ENCODE measurements at places on chromosomes 3 and 15. TPM values are rescaled to one million over a fixed set of nuclear protein-coding genes. Genes with fewer than 3 reads are reported as not detected.
A peak's percentile ranks its signal among the peaks of the same experiment; 100 is the strongest.

GRCh38 chr3:70984776-70985482 is 598.6 kb downstream of the FOXP1 start:
- no peaks in the 10 kb centered on the region for H3K27me3 ChIP-seq
- H3K4me1 ChIP-seq: peaks cover 68% of the 10 kb centered on the region
- H3K27ac ChIP-seq: peak overlapping the region; percentile 100
- H3K36me3 ChIP-seq: peaks cover 26% of the 10 kb centered on the region
- no peak overlapping the region for H3K4me3 ChIP-seq

CSK gene
- total RNA-seq: 57.0 TPM

OSBPL10 gene
- 27.8 TPM for total RNA-seq

GRCh38 chr15:51051776-51052175 is 42.9 kb downstream of the TNFAIP8L3 start:
- DNase-seq: no peak
- H3K27me3 ChIP-seq: peaks cover 5% of the 10 kb centered on the region
- H3K4me1 ChIP-seq: peaks cover 15% of the 10 kb centered on the region
- no peaks in the 10 kb centered on the region for H3K36me3 ChIP-seq
- no peak overlapping the region for H3K4me3 ChIP-seq

DNA sequence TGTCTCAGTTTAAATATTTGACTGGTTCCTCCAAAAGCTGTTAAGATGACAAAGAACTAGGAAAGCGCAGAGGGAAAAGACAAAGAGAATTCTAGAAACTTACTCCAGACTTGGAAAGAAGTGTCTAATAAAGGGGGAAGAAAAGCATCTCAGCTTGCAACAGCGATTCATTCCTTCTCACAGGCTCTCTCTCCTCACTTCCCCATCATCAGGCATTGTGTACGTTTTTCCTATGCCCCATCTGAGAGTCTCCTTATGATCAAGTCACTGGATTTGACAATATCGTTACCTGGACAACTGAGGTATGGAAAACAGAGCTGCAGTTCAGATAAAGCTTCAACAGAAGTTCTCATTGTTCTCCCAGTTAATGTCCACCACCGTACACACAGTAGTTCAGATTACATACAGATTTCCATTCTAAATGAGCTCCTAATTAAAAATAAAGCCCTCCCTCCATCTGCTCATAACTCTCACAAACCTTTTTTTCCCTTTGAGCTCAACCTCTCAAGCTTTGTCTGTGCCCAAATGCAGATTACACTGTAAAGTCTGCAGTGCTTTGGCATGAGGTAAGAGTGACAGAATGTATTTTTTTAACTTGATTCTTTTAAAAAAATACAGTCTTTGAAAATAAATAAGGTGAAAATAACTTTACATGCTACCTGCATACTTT is 254.4 kb upstream of the THBS1 start:
- peaks cover 21% of the 10 kb centered on the region for H3K4me1 ChIP-seq
- H3K27me3 ChIP-seq: no peaks in the 10 kb centered on the region
- no peak overlapping the region for H3K27ac ChIP-seq
- DNase-seq: no peak
- no peak overlapping the region for H3K4me3 ChIP-seq
- H3K36me3 ChIP-seq: no peaks in the 10 kb centered on the region

- peak overlapping the region; percentile 83 for H3K4me3 ChIP-seq
- H3K36me3 ChIP-seq: no peaks in the 10 kb centered on the region
- peak; percentile 26 for DNase-seq
- H3K4me1 ChIP-seq: peaks cover 64% of the 10 kb centered on the region
Observed at GRCh38 chr3:71581457-71582035, 2.0 kb downstream of the FOXP1 start.

GRAMD1C gene
- 7.7 TPM for total RNA-seq

GRCh38 chr3:173993299-173993698 is 595.8 kb downstream of the NLGN1 start:
- no peaks in the 10 kb centered on the region for H3K36me3 ChIP-seq
- no peaks in the 10 kb centered on the region for H3K27me3 ChIP-seq

ZMYND10 gene
- total RNA-seq: 0.54 TPM

DNA sequence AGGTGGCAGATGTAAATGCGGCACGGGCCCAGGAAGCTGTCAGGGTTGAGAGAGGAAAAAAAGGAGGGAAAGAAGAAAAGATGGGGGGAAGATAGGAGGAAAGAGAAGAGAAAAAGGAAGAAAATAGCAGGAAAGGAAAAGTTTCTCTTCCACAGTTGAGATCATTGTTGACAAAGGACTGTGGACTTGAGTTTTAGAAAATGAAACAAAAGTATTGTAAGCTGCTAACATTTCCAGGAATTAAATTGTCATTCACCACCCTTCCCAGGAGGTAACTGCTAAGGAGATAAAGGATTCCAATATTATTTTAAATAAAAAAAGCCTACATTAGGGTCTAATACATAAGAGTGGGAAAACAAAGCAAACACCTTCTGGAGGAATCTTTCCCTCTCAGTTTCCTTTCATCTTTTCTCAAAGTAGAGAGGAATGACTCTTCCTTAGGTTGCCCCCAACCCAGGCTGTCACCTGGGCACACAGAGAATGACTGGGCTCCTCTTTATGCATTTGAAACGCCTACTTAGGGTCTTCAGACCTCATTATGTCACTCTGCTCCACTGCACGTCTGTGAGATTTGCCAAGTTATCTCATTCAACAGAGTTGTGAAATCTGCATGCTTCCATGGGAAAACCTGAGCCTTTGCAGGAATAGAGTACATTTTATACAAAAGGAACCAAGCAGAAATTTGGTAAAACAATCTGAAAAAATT is 194.0 kb downstream of the TNIK start:
- H3K4me3 ChIP-seq: no peak overlapping the region
- H3K4me1 ChIP-seq: peaks cover 2% of the 10 kb centered on the region
- DNase-seq: no peak

- no peak overlapping the region for H3K4me3 ChIP-seq
- H3K36me3 ChIP-seq: no peaks in the 10 kb centered on the region
- H3K4me1 ChIP-seq: peaks cover 53% of the 10 kb centered on the region
- DNase-seq: no peak
- no peaks in the 10 kb centered on the region for H3K27me3 ChIP-seq
Observed at GRCh38 chr15:65363766-65364165, 14.0 kb downstream of the IGDCC3 start.

NR1D2 gene
- total RNA-seq: 27.3 TPM

DNA sequence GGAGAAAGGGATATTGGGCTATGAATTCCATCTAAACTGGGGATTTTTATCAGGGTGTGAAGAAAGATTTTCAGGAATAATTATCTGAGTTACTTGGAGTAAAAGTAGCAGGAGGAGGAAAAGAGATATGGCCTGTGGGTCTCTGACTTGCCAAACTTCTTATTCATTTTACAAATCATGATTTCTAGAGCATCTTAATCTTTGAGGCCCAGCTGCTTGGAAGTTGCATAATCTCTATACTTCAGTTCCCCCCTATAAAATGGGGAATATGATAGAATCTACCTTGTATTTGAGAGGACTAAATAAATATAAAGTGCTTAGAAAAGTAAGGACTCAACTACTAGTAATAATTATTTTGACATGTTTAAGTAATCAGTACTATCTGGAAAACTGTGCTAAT is 11.0 kb upstream of the GABPB1 start:
- no peak for DNase-seq
- peak overlapping the region; percentile 67 for H3K27ac ChIP-seq
- no peaks in the 10 kb centered on the region for H3K4me1 ChIP-seq
- H3K36me3 ChIP-seq: peaks cover 25% of the 10 kb centered on the region

DNA sequence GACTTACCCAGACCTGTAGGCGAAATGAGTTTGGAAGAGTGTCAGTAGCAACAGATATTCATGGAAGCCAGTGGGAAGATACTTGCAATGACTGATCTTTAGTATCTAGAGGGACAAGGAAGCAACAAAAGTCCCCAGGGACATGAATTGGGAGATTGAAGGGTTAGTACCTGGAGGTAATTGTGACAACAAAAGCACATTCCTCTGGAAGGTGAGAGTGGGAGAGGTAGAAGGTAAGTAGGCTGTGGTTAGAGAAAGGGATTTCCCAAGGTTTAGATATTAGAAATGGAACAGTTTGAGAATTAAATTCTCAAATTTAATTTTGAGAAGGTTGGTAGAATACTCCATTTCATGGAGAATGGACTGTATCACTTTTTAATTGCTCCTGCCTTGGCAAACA is 191.4 kb downstream of the AKAP13 start:
- peaks cover 4% of the 10 kb centered on the region for H3K36me3 ChIP-seq
- H3K4me1 ChIP-seq: peaks cover 3% of the 10 kb centered on the region
- no peak for DNase-seq
- H3K27ac ChIP-seq: no peak overlapping the region

RCN2 gene
- 115 TPM for total RNA-seq

GRCh38 chr3:63931290-63931689 is 19.1 kb upstream of the SCAANT1 start:
- peaks cover 1% of the 10 kb centered on the region for H3K4me1 ChIP-seq
- no peak for DNase-seq
- no peak overlapping the region for H3K27ac ChIP-seq
- no peak overlapping the region for H3K4me3 ChIP-seq
- no peaks in the 10 kb centered on the region for H3K27me3 ChIP-seq

- peaks cover 41% of the 10 kb centered on the region for H3K4me1 ChIP-seq
- peaks cover 19% of the 10 kb centered on the region for H3K27me3 ChIP-seq
- H3K36me3 ChIP-seq: no peaks in the 10 kb centered on the region
- no peak for DNase-seq
- no peak overlapping the region for H3K27ac ChIP-seq
- H3K4me3 ChIP-seq: no peak overlapping the region
Observed at GRCh38 chr3:151901644-151902285, 28.3 kb downstream of the SUCNR1 start.

- no peaks in the 10 kb centered on the region for H3K27me3 ChIP-seq
- H3K36me3 ChIP-seq: peaks cover 5% of the 10 kb centered on the region
- peaks cover 25% of the 10 kb centered on the region for H3K4me1 ChIP-seq
- peak overlapping the region; percentile 70 for H3K27ac ChIP-seq
- H3K4me3 ChIP-seq: peak overlapping the region; percentile 83
Observed at GRCh38 chr3:15860014-15860934, 62.5 kb upstream of the ANKRD28 start.

- H3K4me3 ChIP-seq: no peak overlapping the region
- H3K27me3 ChIP-seq: no peaks in the 10 kb centered on the region
- no peaks in the 10 kb centered on the region for H3K4me1 ChIP-seq
- no peak for DNase-seq
- H3K36me3 ChIP-seq: no peaks in the 10 kb centered on the region
Observed at GRCh38 chr3:174844746-174845145, 14.4 kb upstream of the NAALADL2 start.

DNA sequence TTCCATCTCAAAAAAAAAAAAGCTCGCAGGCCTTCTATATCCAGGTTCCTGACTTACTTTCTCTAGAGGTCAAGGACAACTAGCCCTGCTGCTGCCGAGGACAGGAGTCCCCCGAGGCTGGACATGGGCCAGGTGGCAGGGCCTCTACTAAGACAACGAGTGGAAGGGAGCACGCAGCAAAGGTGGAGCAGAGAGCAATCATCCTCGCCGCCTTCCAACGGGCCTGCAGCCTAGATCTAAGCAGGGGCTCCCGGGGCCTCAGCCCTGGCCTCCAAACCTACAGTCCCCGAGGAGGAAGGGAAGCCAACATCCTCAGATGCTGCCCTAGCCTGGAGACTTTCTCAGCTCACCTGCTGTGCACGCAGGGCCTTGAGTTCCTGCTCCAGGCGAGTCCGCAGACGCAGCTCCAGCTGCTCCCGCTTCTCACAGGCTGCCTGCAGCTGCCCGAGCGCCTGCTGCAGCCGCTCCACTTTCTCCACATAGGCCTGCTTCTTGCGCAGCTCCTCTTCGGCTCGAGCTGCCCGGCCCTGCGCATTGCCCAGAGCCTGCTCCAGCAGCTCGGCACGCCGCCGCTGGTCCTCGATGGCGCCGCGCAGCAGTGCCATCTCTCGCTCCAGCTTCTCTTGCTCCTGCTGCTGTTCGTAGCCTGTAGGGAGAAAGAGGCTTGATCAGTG is 12.9 kb downstream of the AMOTL2 start:
- H3K27me3 ChIP-seq: no peaks in the 10 kb centered on the region
- H3K4me3 ChIP-seq: no peak overlapping the region
- DNase-seq: no peak
- H3K4me1 ChIP-seq: peaks cover 70% of the 10 kb centered on the region
- peak overlapping the region; percentile 39 for H3K27ac ChIP-seq
- H3K36me3 ChIP-seq: peaks cover 35% of the 10 kb centered on the region

- no peak overlapping the region for H3K4me3 ChIP-seq
- DNase-seq: no peak
- no peak overlapping the region for H3K27ac ChIP-seq
- H3K4me1 ChIP-seq: peaks cover 8% of the 10 kb centered on the region
- peaks cover 52% of the 10 kb centered on the region for H3K27me3 ChIP-seq
- no peaks in the 10 kb centered on the region for H3K36me3 ChIP-seq
Observed at GRCh38 chr3:13235897-13236296, 162.7 kb upstream of the IQSEC1 start.

DNA sequence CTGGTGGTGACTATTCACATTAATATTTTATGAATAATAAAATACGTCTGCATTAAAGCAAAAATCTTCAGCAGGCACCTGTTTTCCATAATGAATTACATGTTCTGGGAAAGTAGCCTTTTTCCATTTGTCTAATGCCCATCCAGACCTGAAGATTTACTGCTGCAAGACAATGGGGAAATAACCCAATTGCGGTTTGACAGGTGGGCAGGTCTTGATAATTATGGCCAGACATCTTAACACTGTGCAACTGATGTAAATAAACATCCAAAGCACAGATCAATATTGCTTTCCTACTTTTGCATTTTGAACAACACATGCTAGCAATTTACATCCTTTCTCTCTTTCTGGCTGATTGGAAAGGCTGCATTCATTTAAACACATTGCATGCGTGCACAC is 173.9 kb downstream of the MEIS2 start:
- H3K4me1 ChIP-seq: peaks cover 72% of the 10 kb centered on the region
- peak overlapping the region; percentile 54 for H3K27ac ChIP-seq
- H3K27me3 ChIP-seq: no peaks in the 10 kb centered on the region
- H3K36me3 ChIP-seq: peaks cover 40% of the 10 kb centered on the region
- no peak overlapping the region for H3K4me3 ChIP-seq
- no peak for DNase-seq

CLRN1 gene
- total RNA-seq: not detected

ITIH4 gene
- 12.0 TPM for total RNA-seq

PLCD1 gene
- 19.0 TPM for total RNA-seq

GRCh38 chr3:182592747-182593146 is 200.6 kb upstream of the ATP11B start:
- no peaks in the 10 kb centered on the region for H3K36me3 ChIP-seq
- no peak overlapping the region for H3K27ac ChIP-seq
- no peak for DNase-seq
- peaks cover 13% of the 10 kb centered on the region for H3K4me1 ChIP-seq
- H3K4me3 ChIP-seq: no peak overlapping the region
- no peaks in the 10 kb centered on the region for H3K27me3 ChIP-seq

ATP13A3 gene
- 60.2 TPM for total RNA-seq

Data from mesothelial cell of epicardium (in vitro differentiated cells).